GM13976 (cell line): ENCODE measurements at places on chromosomes 16 and 17.

GRCh38 chr16:50302472-50303005 lies 36.2 kb downstream of the ADCY7 start:
- DNase-seq: no peak

DNA sequence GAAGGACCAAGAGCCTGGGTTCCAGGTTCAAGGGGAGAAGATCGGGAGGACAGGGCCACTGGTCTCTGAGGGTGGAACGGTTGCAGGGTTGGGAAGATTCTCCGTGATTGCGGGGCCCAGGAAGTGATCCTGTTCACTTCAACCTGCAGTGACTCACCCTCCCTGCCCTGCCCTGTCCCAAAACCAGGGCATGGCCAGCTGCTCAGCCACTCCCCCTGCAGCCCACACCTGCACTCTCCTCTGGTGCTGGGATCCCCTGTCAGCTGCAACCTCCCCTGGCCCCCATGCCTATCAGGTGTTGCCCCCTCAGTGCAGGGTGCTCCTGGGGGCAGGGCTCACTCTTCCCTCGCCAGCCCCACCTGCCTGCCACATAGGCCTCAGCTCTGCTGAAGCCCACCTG lies 1.1 kb downstream of the RUNDC3A start:
- DNase-seq: peak; percentile 31

- peak; percentile 76 for DNase-seq
Observed at GRCh38 chr17:50931144-50931908, 65.2 kb upstream of the TOB1 start.

- DNase-seq: no peak
Observed at GRCh38 chr16:31148281-31148728, 1.6 kb downstream of the PRSS36 start.

- DNase-seq: no peak
Observed at GRCh38 chr16:3068487-3068886, 3.0 kb downstream of the IL32 start.

- no peak for DNase-seq
Observed at GRCh38 chr16:35732046-35732810, 2272.8 kb downstream of the TP53TG3F start.

GRCh38 chr16:64983231-64983630 lies 138.6 kb downstream of the CDH11 start:
- no peak for DNase-seq

GRCh38 chr16:1101133-1101532 lies 5.1 kb upstream of the C1QTNF8 start:
- DNase-seq: no peak

DNA sequence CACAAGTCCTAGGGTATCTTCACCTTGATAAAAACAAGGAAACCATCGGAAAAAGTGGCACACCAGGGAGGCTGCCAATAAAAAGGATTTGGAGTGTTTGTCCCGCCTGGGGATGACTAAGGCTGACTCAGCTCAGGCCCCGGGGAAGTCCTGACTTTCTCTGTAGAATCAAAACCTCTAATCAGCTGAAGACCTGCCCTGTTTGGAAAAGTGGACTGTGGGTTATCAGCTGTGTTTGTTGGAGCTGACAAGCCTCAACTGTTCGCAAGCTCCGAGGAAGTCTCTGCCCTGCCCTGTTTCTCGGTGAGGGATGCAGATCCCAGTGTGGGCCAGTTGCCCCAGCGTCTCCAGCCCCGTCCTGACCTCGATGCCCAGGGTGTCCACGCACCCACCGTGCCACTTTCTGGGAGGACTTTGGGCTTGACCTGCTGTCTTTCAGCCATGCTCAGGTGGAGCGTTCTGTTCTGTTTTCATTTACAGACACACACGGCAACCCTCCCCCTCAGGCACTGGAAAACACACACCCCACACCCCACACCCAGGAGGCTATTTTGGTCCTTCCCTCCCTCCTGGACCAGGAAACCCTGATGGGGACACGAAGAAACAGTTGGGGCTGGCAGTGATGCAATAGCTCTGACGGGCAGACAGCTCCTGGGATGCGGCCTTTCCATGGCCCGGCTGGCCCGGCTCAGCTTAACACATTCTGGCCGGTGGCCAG lies 27.6 kb upstream of the PITPNA start:
- peak; percentile 58 for DNase-seq

DNA sequence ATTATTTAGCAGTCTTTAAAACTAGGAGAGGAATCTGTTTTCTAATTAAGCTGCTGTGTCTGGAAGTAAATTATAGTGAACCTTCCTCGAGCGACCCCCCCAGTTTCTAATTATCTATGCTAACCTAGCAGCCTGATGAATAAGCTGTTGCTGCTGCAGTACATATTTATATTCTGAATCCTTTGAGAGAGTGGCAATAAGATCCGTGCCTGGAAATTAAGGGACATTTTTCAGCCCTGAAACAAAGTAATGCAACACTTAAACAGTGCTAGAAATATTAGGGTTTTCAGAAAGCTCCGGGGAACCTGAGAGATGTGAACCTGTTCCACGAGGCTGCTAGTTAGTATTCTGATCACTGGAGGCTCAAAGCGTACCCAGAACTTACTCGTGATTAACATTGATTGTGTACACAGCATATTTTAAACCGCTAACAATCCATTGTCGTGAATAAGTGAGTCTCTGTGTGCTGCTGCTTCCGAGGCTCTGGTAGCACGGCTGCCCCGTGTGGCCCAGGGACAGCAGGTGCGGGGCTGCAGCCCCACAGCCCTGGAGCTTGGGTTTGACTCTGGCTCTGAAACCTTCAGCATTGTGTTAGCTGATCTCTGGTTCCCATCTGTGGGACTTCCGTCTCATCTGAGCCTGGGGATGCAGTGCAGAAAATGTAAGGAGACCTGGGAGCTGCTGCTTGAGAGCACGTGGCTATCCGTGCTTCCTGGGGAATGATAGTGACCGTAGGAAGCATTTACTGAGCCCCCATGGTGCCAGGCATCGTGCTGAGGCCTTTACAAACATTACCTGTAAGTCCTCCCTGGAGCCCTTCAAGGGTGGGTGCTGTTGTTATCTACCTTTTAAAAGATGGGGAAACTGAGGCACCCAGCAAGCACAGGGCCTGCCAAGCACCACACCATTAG lies 190.9 kb upstream of the CHMP6 start:
- DNase-seq: no peak

DNA sequence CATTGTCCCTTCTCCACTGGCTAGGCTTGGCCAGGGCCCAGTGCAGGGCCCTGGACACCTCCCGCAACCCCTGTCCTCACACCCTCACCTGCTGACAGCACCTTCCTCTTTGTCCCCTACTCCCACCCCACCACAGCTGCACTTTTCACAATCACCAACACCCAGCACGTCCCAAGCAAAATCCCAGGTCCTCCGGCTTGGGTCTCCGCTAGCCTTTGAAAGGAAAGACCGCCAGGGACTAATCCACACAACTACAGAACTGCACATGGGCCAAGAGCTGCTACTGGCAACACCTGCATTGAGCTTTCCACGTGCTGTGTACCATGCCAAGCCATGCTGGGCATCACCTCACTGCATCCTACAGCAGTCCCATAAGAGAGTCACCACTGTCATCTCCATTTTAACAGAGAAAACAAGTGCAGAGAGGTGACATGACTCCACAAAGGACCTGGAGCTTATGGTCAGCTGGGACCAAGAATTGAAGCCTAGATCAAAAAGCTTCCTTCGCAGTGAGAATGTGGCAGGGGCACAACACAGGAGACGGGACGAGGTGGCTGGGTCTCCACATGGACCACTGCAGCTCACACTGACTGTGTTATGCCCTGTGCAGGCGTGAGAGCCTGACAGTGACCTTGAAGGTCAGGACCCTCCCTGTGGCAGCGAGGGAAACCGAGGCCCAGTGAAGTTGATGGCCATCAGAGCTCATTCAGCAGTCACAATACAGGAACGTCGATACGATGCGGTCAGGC lies 22.5 kb downstream of the FBXO31 start:
- DNase-seq: no peak

DNA sequence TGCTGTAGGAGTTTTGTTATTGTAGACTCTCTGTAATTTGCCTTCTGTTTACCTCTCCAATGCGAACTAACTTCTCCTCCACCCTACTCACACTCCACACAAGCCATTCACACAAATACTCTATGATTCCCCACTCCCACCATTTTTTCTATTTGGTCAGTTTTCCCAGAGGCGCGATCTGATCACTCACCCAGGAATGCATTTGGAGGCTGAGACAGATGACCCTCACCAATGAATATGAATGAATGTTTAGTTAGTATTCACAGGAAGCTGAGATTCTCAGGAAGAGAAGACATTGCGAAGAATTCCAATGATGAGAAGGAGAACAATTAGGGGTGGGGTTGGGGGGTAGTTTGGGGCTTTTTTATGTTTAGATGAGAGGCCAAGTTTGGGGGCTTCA lies 10.5 kb upstream of the ANKFN1 start:
- no peak for DNase-seq

DNA sequence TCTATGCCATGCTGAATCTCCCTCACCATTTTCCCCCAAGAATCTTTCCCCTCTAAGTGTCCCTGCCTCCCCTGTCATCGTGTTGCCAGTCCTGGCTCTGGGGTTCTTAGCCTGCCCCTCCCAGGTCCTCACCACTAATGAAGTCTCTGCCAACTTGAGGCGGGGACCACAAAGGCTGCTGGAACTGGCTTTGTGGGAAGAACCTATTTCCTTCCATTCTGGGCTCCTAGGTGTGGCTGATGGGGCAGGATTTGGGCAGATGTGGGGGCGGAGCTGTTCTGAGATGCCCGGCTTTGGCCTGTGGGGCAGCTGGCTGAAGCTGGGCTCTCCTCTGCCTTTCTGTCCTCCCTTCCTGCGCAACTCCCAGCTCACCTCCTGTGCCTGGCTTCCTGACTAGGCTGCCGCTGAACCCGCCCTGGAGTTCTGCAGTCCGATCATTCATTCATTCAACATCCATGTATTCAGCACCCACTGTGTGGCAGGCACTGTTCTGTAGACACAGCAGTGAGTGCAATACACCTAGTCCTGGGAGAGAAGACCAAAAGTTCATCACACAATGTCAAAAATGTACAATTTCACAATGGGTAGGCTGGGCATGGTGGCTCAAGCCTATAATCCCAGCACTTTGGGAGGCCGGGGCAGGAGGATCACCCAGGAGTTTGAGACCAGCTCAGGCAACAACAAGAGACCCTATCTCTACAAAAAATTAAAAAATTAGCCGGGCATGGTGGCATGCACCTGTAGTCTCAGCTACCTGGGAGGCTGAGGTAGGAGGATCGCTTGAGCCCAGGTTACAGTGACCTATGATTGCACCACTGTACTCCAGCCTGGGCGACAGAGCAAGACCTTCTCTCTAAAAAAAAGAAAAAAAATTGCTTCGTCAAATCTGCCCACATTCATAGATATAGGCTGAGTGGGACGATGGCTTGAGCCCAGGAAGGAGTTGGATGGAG lies 1.9 kb upstream of the SNN start:
- DNase-seq: no peak

GRCh38 chr17:66574123-66574522 lies 260.8 kb upstream of the CACNG5 start:
- DNase-seq: no peak

DNA sequence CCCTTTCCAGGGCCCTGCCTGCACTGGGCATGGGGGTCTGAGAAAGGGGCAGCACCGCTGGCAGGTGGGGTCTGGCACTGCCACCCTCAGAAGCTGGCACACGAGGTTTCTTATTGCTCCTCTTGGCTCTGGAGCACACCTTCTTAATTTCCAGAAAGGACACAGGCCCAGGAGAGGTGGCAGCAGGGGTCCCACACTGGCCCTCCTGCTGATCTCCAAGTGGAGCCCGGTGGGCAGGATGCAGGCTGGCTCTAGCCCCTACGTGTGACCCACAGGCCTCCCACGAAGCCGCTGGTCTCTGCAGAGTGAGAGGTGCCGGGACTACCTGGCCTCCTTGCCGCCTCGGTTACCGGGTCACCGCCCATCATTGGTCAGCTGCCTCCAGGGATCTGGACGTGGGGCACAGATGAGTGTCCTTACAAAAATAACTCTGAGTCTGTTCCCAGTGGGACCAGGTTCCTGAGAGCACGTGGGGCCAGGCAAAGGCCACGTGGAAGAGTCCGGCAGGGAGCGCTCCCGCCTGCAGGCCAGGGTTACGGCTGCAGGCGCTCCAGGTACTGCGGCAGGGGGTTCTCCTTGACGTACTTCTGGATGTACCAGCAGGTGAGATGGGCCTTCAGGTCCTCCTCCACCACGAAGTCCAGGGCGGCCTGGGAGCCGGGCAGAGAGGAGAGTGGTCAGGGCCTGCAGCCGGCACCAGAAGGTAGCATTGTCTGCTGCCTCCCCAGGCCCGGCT lies 10.3 kb downstream of the NATD1 start:
- no peak for DNase-seq

GRCh38 chr16:19463468-19464315 lies 46.0 kb downstream of the TMC5 start:
- DNase-seq: no peak

DNA sequence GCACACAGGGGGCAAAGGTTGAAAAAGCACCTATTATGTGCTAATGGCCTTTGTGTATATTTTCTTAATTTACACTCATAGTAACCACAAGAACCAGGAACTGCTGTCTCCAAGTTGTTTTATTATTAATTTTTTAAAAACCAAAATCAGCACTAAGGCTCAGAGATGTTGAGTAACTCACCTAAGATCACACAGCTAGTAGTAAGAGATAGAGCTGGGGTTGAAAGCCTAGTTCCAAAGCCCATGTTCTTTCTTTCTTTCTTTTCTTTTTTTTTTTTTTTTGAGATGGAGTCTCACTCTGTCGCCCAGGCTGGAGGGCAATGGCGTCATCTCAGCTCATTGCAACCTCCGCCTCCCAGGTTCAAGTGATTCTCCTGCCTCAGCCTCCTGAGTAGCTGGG lies 75.3 kb downstream of the SDK2 start:
- no peak for DNase-seq

DNA sequence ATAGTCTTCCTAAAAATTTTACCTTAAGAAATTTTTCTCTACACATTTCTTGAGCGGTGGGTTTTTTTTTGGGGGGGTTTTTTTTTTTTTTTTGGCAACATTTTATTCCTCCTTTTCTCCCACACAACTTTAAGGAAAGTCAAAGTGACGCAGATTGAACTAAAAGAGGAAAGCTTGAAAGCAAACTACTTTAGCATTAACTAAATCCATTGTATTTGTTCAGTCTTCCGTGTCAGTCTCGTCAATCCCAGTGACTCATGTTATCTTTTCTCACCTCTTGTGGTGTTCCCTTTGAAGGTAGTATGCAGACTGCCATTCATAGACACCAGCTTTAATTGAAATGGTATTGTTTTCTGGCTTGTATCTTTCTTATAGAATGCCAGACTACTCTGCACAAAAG lies 39.3 kb downstream of the TADA2A start:
- DNase-seq: peak; percentile 46

GRCh38 chr17:66734186-66734943 lies 100.6 kb upstream of the CACNG5 start:
- DNase-seq: no peak
